ENCODE measurements at places on chromosomes 7 and 10. TPM values are rescaled to one million over a fixed set of nuclear protein-coding genes. Genes with fewer than 3 reads are reported as not detected.

- no peak for DNase-seq
Measured at GRCh38 chr10:48634984-48635557, 30.2 kb upstream of the ARHGAP22 start.

DNA sequence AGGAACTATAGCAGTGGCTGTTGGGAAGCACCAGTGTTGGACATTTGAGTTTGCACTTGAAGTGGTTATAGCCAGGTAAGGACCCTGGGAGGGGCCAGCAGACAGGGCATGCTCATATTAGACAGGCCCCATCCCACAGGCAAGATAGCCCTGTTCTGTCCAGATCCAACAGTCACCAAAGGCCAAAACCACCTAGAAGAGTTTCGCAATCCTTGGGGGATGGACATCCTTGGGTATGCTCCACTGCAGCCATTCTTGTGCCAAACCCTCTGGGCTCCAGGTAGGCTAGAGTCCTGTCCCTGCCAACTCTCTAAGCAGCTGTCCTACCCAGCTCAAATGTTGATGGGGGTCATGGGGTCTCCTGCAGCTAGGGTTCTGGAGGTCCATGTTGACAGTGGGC lies 76.8 kb downstream of the TMEM26 start:
- no peak for DNase-seq

NANOS1 gene
- 1.0 TPM for total RNA-seq

TYSND1 gene
- total RNA-seq, result 12.6 TPM
